Right ventricle myocardium superior (tissue), 1 donor: ENCODE measurements at places on chromosomes 4 and X. TPM values are rescaled to one million over a fixed set of nuclear protein-coding genes. Genes with fewer than 3 reads are reported as not detected.

The SLC35A2 gene
- total RNA-seq, result 12.9 TPM

The F9 gene
- total RNA-seq, result not detected

The GAGE2A gene
- not detected for total RNA-seq

The STARD8 gene
- 10.5 TPM for total RNA-seq

The HTN1 gene
- total RNA-seq, result not detected

The RGS12 gene
- 15.8 TPM for total RNA-seq

The EXOC1L gene
- not detected for total RNA-seq

The NDNF gene
- 8.1 TPM for total RNA-seq

The BANK1 gene
- total RNA-seq, result 0.24 TPM

The BMP3 gene
- not detected for total RNA-seq

The GC gene
- total RNA-seq, result 0.24 TPM

The SERTM2 gene
- total RNA-seq, result not detected

The RAB33A gene
- 0.24 TPM for total RNA-seq

The RNF113A gene
- total RNA-seq, result 9.2 TPM

The XPNPEP2 gene
- total RNA-seq, result 0.73 TPM

The CLCN5 gene
- 1.2 TPM for total RNA-seq

The NAT8L gene
- total RNA-seq, result 1.00 TPM

The NLGN3 gene
- 0.38 TPM for total RNA-seq
